ENCODE measurements at places on chromosomes 1 and 21.

DNA sequence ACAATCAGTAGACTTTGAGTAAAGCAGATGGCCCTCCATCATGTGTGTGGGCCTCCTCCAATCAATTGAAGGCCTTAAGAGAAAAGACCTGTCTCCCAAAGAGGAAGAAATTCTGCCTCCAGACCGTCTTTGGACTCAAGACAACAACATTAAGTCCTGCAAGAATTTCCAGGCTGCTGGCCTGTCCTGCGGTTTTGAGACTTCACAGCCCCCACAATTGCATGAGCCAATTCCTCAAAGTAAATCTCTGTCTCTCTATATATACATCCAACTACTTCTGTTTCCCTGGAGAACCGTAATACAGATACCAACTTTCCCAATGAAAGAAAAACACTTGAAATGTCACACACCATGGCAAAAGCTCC lies 16.4 kb downstream of the REG4 start:
- DNase-seq = no peak
- peaks cover 4% of the 10 kb centered on the region for H3K27me3 ChIP-seq
- H3K4me3 ChIP-seq = no peak overlapping the region
- peaks cover 36% of the 10 kb centered on the region for H3K4me1 ChIP-seq
- peak overlapping the region; percentile 8 for H3K27ac ChIP-seq
- no peaks in the 10 kb centered on the region for H3K36me3 ChIP-seq

GRCh38 chr21:15978215-15978738 lies 248.5 kb downstream of the USP25 start:
- H3K27me3 ChIP-seq = peaks cover 5% of the 10 kb centered on the region
- H3K4me1 ChIP-seq = no peaks in the 10 kb centered on the region
- H3K36me3 ChIP-seq = no peaks in the 10 kb centered on the region
- no peak overlapping the region for H3K27ac ChIP-seq

GRCh38 chr1:973459-974292 lies 7.4 kb downstream of the PLEKHN1 start:
- H3K27me3 ChIP-seq = peaks cover 31% of the 10 kb centered on the region
- H3K36me3 ChIP-seq = no peaks in the 10 kb centered on the region
- peaks cover 7% of the 10 kb centered on the region for H3K4me1 ChIP-seq
- no peak overlapping the region for H3K27ac ChIP-seq

DNA sequence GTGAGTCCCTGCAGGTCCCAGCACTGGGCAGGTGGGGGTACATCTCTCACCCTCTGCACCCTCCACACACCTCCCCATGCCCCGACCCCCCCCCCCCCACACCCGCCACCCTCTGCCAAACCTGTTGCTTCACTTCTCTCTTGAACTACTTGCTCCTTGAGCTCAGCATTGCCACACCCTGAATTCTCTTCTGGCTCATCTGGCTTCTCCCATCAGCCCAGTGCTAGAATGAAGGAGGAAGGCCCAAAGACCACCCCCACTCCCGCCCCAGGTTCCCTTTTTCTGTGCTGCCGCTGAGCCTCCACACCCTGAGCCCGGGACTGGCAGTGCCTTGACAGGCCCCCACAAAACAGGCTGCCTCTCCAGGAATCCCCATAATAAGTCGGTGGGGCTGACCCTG lies 6.4 kb upstream of the TNNI1 start:
- H3K4me1 ChIP-seq = no peaks in the 10 kb centered on the region
- DNase-seq = no peak
- no peak overlapping the region for H3K27ac ChIP-seq

- H3K27me3 ChIP-seq = peaks cover 9% of the 10 kb centered on the region
- peaks cover 5% of the 10 kb centered on the region for H3K4me1 ChIP-seq
- H3K27ac ChIP-seq = no peak overlapping the region
- H3K4me3 ChIP-seq = no peak overlapping the region
- no peak for DNase-seq
Observed at GRCh38 chr1:157519451-157519850, 32.9 kb downstream of the FCRL5 start.

GRCh38 chr1:179971563-179972496 lies 17.2 kb downstream of the CEP350 start:
- no peaks in the 10 kb centered on the region for H3K27me3 ChIP-seq
- DNase-seq = no peak
- H3K27ac ChIP-seq = peak overlapping the region; percentile 5
- H3K4me3 ChIP-seq = no peak overlapping the region
- peaks cover 77% of the 10 kb centered on the region for H3K4me1 ChIP-seq

DNA sequence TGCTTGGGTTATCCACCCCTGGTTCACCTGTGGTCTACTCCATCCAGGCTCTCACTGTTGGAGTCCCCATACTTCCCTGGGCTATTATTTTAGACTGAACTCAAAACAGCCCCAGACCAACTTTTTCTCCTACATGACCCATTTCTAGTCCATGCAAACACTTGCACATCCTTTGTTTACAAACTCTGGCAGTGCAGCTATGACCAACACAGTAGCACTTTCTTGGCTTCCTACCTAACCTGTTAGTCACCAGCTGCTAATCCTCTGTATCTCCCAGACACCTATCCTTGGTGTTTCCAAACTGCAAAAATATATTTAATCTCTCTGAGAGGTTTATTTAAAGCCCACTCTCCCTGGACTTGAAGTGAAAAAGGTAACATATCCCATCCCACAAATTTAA lies 90.8 kb downstream of the DDAH1 start:
- H3K4me1 ChIP-seq = no peaks in the 10 kb centered on the region
- no peak overlapping the region for H3K4me3 ChIP-seq
- H3K36me3 ChIP-seq = no peaks in the 10 kb centered on the region
- DNase-seq = no peak
- H3K27ac ChIP-seq = no peak overlapping the region

- H3K4me3 ChIP-seq = peak overlapping the region; percentile 50
- no peak for DNase-seq
- peak overlapping the region; percentile 79 for H3K27ac ChIP-seq
- H3K4me1 ChIP-seq = peaks cover 58% of the 10 kb centered on the region
Observed at GRCh38 chr1:225441314-225442122, 13.7 kb upstream of the LBR start.

DNA sequence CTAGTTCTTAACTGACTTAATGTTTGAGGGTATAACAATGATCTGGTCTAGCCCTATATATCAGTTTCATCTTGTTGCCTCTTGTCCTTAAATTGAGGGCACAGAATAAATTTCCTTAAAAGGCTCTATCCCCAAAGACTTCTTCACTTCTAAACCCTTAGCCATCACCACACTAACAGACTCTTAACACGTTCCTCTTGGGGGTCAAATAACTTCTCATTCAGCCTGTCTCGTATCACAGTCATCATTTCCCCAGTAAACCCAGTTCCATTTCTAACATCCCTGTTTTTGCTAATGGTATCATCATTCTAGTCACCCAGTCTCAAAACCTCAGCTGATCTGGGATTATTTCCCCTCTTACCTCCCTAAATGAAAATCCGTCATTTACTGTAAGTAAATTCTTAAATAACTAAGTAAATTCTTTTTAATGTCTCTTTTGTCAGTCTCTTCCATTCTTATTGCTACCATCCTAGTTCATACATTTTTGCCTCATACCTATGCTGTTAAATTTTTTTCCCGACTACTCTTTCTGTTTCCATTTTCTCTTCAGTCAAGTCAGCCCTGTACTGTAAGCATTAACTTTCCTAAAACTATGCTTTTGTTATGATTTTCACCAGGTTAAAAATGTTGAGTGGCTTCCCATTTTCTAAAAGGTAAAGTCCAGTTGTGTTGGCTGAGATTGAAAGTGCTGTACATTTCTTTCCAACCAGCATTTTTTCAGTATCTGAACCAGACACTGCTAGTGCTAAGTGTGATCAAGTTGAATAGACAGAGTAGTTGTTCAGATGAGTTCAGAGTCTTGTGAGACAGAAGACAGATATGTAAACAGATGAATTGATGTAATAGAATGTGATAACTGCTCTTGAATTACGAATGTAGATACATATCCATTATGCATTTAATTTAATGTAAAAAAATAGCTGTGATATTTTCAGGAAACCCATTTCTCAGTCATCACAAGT lies 6.9 kb downstream of the CTTNBP2NL start:
- H3K4me1 ChIP-seq = no peaks in the 10 kb centered on the region
- H3K27me3 ChIP-seq = no peaks in the 10 kb centered on the region
- no peaks in the 10 kb centered on the region for H3K36me3 ChIP-seq
- H3K4me3 ChIP-seq = no peak overlapping the region
- H3K27ac ChIP-seq = no peak overlapping the region
- no peak for DNase-seq

DNA sequence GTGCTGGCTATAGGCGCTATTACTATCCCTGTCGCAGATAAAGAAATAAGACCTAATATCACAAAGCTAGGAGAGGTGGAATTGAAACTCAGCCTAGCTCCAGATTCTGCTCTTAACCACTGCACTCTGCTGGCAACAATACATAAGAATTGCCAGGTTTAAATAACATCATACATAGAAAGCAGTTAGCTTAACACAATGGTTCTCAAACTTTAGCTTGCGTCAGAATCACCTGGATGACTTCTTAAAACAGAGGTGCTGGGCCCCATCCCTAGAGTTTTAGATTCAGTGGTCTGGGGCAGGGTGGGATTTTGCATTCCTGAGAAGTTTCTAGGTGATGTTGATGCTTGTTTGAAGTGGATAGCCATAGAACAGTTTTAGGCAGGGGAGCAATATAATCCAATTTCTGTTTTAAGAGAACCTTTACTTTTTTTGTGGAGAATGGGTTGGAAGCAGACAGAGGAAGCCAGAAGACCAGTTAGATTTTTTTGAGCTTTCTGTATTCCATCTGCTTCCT lies 1.1 kb upstream of the POMGNT1 start:
- H3K27me3 ChIP-seq = no peaks in the 10 kb centered on the region
- peak overlapping the region; percentile 87 for H3K4me3 ChIP-seq
- DNase-seq = no peak
- H3K36me3 ChIP-seq = peaks cover 13% of the 10 kb centered on the region
- peaks cover 44% of the 10 kb centered on the region for H3K4me1 ChIP-seq

- H3K36me3 ChIP-seq = no peaks in the 10 kb centered on the region
- no peak overlapping the region for H3K4me3 ChIP-seq
- DNase-seq = no peak
- H3K4me1 ChIP-seq = no peaks in the 10 kb centered on the region
- H3K27me3 ChIP-seq = no peaks in the 10 kb centered on the region
Observed at GRCh38 chr1:182444497-182444896, 5.4 kb upstream of the RGSL1 start.

- no peak for DNase-seq
- peaks cover 2% of the 10 kb centered on the region for H3K36me3 ChIP-seq
- H3K4me3 ChIP-seq = no peak overlapping the region
Observed at GRCh38 chr1:113701429-113701828, 57.9 kb downstream of the PHTF1 start.

- no peak for DNase-seq
- H3K27ac ChIP-seq = no peak overlapping the region
- no peaks in the 10 kb centered on the region for H3K4me1 ChIP-seq
- no peaks in the 10 kb centered on the region for H3K36me3 ChIP-seq
- no peaks in the 10 kb centered on the region for H3K27me3 ChIP-seq
Observed at GRCh38 chr1:204225841-204226735, 12.3 kb upstream of the GOLT1A start.

DNA sequence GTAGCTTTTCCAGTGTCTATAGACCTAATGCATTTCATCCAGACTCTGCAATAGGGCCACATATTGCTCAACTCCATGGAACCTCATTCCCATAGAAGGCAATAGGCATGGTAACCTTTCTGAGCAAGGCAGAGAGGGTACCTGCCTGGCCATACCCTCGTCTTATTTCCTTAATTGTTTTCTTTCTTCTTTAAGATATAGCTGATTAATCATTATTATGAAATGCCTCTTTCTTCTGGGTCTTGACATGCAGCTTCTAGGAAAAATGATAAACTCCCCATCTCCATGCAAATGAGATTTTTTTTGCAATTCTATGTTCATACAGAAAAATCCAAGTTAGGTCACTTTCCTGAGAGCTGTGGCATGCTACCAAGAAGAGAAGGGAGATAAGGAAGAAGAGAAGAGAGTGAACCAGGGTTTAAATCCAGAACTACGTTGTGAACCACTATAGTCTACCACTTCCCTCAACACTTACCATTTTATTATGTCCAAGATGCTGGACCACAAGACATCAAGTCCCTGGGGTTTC lies 33.0 kb upstream of the IL20 start:
- H3K36me3 ChIP-seq = no peaks in the 10 kb centered on the region
- H3K4me3 ChIP-seq = no peak overlapping the region
- DNase-seq = no peak
- peaks cover 39% of the 10 kb centered on the region for H3K4me1 ChIP-seq

- no peak overlapping the region for H3K27ac ChIP-seq
- DNase-seq = no peak
- no peaks in the 10 kb centered on the region for H3K27me3 ChIP-seq
Observed at GRCh38 chr21:9756677-9757076, 764.7 kb upstream of the TPTE start.

GRCh38 chr1:50820545-50820944 lies 139.5 kb downstream of the FAF1 start:
- peaks cover 4% of the 10 kb centered on the region for H3K36me3 ChIP-seq
- H3K27me3 ChIP-seq = no peaks in the 10 kb centered on the region
- H3K4me3 ChIP-seq = no peak overlapping the region
- no peak overlapping the region for H3K27ac ChIP-seq
- no peak for DNase-seq

DNA sequence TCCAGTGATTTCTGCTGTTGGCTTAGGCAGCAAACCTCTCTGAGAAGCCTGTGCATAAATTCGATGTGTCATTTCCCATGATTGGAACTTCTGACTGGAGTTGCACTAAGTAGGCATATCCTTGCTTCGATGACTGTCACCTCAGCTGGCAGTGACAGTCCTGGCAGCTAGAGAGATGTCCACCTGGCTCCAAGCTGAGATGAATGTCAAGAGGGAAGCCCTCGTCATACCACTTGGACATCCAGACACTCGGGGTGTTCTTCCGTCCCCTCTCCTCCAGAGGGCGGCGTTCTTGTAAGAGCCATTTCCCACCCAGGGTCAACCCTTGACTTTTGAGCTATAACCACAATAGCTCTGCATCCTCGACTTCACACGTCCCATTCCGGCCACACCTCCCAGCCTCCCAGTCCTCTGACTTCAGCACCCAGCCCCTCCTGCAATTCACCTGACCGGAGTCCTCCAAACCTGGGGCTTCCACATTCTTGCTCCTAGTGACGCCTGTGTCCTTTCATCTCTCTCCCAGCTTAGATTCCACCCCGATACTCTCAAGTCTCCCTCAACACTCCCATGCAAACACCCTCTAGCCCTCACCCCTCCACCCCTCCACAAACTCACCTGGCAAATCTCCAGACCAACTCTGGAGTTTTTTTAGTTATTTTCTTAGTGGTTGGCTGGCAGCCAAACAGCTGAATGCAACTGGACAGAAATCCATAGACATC lies 17.3 kb downstream of the CA6 start:
- H3K4me1 ChIP-seq = peaks cover 87% of the 10 kb centered on the region
- peak overlapping the region; percentile 94 for H3K4me3 ChIP-seq
- H3K27ac ChIP-seq = peak overlapping the region; percentile 96

DNA sequence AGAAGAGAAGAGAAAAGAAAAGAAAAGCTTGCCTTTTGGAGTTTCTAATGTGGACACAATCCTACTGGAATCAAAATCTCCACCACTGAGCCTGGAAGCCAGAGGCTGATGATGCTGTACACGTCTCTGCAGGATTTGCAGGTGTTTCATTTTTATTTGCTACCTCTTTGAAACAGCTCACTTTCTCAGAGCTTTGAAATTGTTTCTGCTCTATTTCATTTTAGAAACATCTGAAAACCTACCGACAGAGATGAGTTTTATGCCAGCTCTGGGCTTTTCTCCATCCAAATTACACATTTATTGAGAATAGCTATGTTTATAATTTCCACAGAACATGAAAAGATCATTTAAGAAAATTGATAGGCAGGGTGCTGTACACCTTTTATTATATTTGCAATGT lies 46.2 kb downstream of the URB2 start:
- H3K4me1 ChIP-seq = peaks cover 16% of the 10 kb centered on the region
- no peaks in the 10 kb centered on the region for H3K27me3 ChIP-seq
- no peak overlapping the region for H3K27ac ChIP-seq
- no peak for DNase-seq

GRCh38 chr1:215599418-215600074 lies 32.4 kb downstream of the KCTD3 start:
- H3K4me3 ChIP-seq = no peak overlapping the region
- no peaks in the 10 kb centered on the region for H3K36me3 ChIP-seq
- H3K27ac ChIP-seq = no peak overlapping the region
- no peaks in the 10 kb centered on the region for H3K27me3 ChIP-seq
- no peak for DNase-seq
